ENCODE measurements at places on chromosomes 4 and X.

- no peak for DNase-seq
These were observed 431.6 kb downstream of the INPP4B start for GRCh38 chr4:142414366-142414990.

GRCh38 chrX:37846141-37846540, 1.2 kb downstream of the DYNLT3 start:
- DNase-seq = no peak

- no peak for DNase-seq
These were observed 14.1 kb upstream of the PAPSS1 start for GRCh38 chr4:107734120-107734519.

DNA sequence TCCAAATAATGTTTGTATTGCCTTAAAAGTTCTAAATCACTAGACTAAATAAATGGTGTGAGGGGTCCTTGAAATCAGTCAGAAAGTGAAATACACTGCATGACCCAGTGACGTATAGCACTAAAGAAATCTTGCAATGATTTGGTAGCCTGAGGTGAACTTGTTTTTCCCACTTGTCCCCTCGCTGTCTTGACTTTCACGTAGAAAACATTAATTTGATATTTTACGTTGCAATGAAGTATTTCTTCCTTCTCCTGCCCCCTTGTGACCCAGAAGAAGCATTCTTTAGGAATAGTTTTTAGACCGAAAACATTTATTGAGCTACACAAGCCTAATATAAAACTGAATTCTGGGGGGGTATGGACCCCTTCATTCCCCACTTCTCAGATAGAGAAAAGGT, 3.7 kb downstream of the KLB start:
- peak; percentile 9 for DNase-seq

DNA sequence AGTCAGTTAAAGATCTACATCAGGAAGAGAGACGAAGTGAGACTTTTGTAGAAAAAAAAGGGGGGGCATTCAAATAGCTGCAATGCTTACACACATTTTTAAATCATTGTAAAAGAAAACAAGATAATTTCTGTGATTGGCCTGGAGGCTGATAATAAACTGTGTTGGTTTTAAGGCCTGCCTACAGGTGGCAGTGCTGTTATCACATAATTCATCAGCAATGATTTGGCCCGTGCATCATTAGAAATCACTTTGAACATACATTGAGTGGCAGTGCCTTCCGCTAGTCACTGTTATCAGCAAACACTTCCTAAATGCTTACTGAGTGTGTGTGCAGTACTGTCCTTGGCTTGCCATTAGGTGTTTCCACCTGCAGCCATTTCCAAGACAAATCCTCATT, 831.9 kb downstream of the TRIML1 start:
- DNase-seq = peak; percentile 16

GRCh38 chrX:108216405-108216804, 124.8 kb downstream of the ATG4A start:
- no peak for DNase-seq

Data from pons (tissue), 1 donor.